ENCODE measurements at places on chromosomes 5 and 9. TPM values are rescaled to one million over a fixed set of nuclear protein-coding genes. Genes with fewer than 3 reads are reported as not detected.

GRCh38 chr5:80958616-80959015 is 1.5 kb upstream of the RASGRF2 start:
- no peak for DNase-seq

- no peak for DNase-seq
These were observed 44.1 kb downstream of the C5orf15 start for GRCh38 chr5:133924221-133924920.

DNA sequence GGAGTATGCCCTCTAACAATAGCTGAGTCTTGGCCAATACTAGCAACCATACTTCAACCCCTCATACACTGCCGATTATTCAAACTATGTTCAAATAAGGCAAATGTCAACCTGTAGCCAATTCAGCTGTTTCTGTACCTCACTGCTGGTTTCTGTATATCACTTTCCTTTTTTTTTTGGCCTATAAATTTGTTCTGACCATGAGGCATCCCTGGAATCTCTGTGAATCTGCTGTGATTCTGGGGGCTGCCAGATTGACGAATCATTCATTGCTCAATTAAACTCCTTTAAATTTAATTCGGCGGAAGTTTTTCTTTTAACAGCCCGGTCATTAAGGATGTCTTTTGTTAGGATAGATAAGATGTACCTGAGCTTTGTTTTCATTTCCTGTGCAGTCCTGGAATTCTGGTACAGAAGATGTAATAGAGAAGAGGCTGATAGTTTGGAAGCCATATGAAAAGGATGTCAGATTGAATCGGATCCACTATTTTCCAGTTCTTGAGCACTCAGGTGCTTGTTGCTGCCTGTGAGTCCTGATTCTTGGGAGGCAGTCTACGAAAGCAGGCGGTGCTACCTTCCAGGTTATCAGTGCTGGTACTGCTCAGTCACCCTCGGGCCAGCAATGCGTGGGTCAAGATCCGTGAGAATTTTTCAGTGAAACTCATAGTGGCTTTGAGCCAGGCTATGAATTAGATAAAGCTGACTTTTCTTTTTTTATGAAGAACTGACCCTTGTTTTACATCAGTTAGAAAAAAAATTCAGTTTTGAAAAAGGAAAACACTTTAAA is 106.2 kb upstream of the TUT7 start:
- no peak for DNase-seq

- DNase-seq: peak; percentile 77
These were observed 63.2 kb downstream of the PRRT1B start for GRCh38 chr9:131608493-131609037.

- DNase-seq: no peak
These were observed 797 bp downstream of the FAM78A start for GRCh38 chr9:131275332-131276093.

DNA sequence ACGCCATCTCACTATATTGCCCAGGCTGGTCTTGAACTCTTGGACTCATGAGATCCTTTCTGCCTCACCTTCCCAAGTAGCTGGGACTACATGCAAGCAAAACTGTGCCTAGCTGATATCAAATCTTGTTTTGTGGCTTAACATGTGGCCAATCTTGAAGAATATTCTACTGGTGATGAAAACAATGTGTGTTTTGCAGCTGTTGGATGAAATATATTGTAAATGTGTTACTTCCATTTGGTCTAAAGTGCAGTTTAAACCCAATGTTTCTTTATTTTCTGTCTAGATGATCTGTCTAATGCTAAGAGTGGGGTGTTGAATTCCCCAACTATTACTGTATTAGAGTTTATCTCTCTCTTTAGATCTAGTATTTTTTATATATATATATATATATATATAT is 73.1 kb downstream of the RNF130 start:
- DNase-seq: no peak

GRCh38 chr5:60611099-60611740 is 88.7 kb downstream of the DEPDC1B start:
- DNase-seq: no peak

- DNase-seq: no peak
These were observed 27.4 kb downstream of the ATPSCKMT start for GRCh38 chr5:10222326-10222725.

GRCh38 chr9:103789686-103790085 is 304.4 kb upstream of the SMC2 start:
- no peak for DNase-seq

DNA sequence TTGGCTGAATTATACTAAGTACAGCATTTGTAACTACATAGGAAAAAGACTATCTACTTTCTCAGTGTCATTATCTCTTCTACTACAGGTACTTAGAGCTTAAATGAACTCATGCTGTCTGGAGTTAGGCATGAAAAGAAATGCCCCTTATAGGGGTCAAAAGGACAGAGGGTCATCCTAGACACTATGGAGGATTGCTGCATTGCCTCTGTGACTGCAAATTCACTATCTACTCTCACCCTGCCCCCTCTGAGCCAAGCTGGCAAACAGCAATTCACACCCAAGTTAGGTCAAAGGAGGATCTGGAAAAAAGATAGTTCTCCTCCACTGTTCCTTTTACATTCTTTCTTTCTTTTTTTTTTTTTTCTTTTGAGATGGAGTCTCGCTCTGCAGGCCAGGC is 36.7 kb downstream of the ANKRD31 start:
- no peak for DNase-seq

DNA sequence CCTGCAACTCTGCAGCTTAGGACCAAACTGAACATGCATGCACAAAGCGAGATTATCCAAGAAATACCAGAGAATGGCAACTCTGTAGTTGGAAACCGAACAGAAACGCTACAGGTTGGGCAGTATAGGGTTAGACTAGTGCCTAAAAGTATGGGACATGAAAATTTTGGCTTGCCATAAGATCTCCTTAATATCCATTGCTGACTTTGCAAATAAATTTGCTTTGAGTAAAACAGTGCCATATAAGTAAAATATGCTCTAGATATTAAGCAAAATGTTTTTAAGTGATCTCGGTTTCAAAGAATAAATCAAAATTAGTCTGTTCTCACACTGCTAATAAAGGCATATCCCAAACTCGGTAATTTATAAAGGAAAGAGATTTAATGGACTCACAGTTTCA is 456.0 kb downstream of the PRDM9 start:
- DNase-seq: no peak

GRCh38 chr5:148719605-148720004 is 65.3 kb upstream of the HTR4 start:
- DNase-seq: no peak

DNA sequence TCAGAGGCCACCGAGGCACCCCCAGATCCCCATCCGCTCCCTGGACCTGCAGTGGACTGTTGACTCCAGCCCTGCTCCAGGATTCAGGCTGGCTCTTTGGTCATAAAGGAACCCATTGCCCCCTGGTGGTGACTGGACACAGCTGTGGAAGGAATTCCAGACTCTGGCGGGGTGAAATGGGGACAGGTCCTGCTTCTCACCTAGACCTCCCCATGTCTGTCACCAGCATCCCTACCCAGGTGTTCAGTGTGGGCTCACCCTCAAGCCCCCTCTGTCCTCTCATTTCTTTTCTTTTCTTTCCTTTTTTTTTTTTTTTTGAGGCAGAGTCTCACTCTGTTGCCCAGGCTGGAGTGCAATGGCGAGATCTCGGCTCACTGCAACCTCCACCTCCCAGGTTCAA is 25.5 kb upstream of the STXBP1 start:
- DNase-seq: peak; percentile 85

DNA sequence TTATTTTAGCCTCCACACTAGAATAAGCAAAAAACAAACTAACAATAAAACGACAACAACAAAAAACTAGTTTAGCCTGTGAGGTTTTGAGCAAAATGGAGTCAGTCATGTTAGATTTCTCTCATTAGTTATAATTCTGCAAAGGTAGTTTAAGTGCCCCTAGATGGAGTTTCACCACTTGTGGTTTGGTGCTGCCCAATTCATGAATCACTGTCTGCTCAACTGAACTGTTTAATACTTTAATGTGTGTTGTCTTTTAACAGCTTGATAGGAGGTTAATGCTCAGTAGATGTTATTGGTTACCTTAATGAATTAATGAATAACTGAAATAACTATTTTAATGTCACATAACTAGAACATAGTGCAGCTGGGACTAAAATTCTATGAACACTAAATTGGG is 3.5 kb upstream of the PLAA start:
- DNase-seq: no peak

- DNase-seq: no peak
These were observed 200.1 kb downstream of the PAX5 start for GRCh38 chr9:36833954-36834353.

DNA sequence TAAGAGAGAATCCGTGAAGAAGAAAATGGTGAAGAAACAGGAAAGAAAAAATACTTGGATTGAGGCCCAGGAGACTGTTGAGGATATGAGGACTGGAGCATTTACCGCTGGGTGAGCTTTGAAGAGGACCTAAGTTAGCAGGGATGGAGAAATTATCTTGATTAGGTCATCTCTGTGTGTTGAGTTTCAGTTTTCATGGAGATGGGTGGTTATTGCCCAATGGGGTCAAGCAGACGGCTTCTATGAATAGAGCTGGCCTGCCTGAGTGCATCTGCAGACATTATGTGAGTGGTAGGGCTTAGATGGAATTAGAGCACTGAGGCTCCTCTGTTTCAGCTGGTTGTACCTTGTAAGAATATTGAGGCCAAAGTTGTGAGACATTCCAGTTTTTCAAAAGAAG is 245.4 kb upstream of the FBXL7 start:
- no peak for DNase-seq

- DNase-seq: peak; percentile 76
These were observed 19.3 kb downstream of the SLC6A7 start for GRCh38 chr5:150209099-150209635.

GRCh38 chr5:9698125-9698826 is 68.1 kb upstream of the TAS2R1 start:
- no peak for DNase-seq

DNA sequence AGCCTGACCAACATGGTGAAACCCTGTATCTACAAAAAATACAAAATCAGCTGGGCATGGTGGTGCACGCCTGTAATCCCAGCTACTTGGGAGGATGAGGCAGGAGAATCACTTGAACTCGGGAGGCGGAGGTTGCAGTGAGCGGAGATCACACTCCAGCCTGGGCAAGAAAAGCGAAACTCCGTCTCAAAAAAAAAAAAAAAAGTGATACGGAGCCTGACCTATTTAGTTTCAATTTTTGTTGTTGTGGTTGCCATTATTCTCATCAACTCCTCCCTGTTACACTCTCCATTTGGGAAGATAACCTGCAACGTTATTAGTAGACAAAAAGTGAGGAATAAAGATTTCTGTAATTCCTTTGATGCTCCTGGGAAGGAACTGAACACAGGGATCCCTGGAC is 1.3 kb downstream of the STOM start:
- DNase-seq: no peak

DNA sequence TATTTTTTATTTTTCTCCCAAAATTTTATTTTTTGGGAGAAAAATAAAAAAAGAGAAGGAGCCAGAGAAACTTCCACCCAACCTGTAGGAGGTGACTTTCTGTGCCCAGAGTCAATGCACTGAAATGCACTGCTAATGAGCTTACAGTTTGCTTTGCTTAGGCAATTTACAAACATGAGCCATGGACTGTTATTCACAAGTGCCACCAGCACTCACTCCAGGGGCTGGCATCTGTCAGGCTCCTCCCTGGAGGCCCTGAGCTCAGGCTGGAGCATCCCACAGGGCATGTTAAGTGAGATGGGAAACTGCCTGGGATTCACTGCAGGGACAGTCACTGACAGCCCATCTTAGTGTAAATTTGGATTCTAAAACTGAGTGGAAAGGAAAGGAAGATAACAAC is 74.9 kb downstream of the FANCC start:
- DNase-seq: no peak

DNA sequence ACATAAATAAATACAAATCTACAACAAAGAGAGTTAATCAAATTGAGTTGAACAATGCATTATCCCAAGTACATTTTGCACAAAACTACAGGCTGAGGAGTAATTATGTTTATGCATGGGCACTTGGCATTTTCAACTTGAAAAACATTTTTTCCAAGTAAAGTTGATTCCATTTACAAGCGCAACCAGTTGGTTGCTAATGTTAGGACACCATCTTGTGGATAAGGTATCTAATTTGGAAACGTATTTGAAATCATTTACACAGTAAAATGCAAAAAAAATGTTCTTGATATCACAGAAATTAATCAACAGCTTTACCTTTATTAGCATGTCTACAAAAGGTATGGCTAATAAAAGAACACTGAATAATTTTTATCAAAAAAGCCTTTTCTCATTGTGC is 18.8 kb downstream of the FTMT start:
- DNase-seq: no peak

GRCh38 chr5:86152988-86153560 is 464.7 kb upstream of the COX7C start:
- DNase-seq: no peak

DNA sequence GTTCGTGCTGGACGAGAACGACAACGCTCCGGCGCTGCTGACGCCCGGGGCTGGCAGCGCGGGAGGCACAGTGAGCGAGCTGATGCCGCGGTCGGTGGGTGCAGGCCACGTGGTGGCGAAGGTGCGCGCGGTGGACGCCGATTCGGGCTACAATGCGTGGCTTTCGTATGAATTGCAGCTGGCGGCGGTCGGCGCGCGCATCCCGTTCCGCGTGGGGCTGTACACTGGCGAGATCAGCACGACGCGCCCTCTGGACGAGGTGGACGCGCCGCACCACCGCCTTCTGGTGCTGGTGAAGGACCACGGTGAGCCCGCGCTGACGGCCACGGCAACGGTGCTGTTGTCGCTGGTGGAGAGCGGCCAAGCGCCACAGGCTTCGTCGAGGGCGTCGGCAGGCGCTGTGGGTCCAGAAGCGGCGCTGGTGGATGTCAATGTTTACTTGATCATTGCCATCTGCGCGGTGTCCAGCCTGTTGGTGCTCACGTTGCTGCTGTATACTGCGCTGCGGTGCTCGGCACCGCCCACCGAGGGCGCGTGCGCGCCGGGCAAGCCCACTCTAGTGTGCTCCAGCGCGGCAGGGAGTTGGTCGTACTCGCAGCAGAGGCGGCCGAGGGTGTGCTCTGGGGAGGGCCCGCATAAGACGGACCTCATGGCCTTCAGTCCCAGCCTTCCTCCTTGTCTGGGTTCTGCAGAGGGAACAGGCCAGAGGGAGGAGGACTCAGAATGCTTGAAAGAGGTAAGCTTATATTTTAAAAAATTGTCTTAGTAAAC is 2.2 kb downstream of the PCDHA13 start:
- no peak for DNase-seq

DNA sequence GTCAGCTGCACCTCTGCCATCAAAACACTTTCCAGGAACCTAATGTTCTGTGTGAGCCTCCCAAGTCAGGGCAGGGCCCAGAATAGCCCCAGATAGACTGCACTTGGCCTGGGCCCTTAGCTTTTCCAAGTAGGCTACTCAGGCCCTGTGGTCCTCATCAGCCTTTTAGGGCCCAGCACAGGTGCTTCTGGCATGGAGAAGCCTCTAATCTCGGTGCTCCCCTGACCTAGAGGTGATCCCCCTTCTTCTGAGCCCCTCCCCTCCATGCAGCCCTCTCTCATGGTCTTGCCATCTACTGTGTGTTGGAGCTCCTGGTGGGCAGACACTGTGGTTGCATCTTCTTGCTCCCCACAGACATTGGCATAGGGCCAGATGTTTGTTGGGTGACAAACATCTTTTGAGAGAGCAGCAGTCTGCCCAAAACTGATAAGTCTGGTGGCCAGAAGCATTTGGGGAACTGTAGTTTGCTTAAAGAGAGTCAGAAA is 28.1 kb downstream of the FRMPD1 start:
- no peak for DNase-seq

Gene CD72
- 2.0 TPM for total RNA-seq

Gene ANKRD33B
- 3.3 TPM for total RNA-seq

Gene RELL2
- 4.4 TPM for total RNA-seq

Gene NEUROG1
- not detected for total RNA-seq

Gene NUTM2F
- total RNA-seq: not detected

Gene DNAJA1
- 101 TPM for total RNA-seq

Gene ZNF300
- 7.3 TPM for total RNA-seq

Gene LVRN
- 0.49 TPM for total RNA-seq

Gene SLC6A19
- total RNA-seq: not detected

Gene GABRA1
- not detected for total RNA-seq

Measured in ureter (tissue), 1 donor.